ENCODE measurements at places on chromosomes 16 and 17.

DNA sequence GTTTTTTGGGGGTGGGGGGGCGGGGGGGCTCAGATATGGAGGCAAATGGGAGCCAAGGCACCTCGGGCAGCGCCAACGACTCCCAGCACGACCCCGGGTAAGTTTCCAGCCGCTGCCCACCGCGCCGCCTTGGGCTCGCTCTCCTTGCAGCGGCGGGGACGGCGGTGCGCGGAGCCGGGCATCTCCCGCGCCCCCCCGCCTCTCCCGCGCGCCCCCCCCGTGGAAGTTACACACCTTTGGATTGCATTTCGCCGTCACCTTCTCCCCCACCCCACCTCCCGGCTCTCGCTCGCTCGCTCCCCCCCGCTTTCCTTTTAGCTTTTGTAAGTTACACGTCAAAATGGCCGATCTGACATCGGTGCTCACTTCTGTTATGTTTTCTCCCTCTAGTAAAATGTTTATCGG is 387 bp downstream of the MSI2 start:
- DNase-seq, result peak; percentile 19

DNA sequence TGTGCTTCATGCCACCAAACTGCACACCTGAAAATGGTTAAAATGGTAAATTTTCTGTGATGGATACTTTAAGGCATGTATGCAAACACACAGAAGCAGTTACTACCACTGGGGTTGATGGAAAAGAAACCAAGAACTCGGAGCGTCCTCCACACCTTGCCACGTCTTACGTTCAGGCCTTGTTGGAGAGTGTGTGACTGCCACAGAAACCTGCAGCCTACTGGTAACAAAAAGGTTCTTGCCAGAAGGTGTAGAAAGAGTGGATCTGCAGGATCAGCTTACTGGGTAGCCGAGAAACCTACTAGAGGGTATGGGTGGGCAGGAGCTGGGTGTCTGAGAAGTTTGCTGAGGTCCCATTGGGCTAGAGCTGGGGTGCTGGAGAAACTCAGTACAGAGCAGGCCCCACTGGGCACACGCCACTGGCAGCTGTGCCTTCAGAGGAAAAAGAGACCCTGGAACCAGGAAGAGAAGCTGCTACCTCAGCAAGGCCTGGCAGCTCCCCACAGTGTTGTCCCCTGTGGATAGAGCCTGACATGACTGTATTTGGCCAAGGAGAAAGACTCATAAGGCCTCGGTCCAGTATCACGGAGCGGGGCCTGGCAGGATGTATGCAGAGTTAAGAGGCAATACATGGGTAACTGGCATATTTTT is 204.6 kb downstream of the SEC14L1 start:
- DNase-seq, result no peak

DNA sequence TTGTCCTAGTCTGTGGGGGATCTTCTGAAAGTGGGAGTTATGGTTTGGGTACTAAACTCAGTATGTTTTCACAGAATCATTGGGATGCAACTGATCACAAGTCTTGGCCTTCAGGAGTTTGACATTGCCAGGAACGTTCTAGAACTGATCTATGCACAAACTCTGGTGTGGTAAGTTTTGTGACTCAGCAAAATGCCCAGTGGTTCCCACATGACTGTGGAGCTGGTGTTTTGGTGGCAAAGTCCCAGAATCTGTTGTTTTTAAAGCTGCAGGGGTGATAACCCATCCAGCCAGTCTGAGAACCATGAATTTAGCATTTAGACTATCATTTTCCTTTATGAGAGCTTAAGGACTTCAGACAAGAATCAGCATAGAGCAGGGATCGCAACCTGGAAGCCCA is 40.6 kb downstream of the GDE1 start:
- DNase-seq, result no peak

- DNase-seq, result no peak
Observed at GRCh38 chr16:84976644-84977400, 34.5 kb downstream of the ZDHHC7 start.

DNA sequence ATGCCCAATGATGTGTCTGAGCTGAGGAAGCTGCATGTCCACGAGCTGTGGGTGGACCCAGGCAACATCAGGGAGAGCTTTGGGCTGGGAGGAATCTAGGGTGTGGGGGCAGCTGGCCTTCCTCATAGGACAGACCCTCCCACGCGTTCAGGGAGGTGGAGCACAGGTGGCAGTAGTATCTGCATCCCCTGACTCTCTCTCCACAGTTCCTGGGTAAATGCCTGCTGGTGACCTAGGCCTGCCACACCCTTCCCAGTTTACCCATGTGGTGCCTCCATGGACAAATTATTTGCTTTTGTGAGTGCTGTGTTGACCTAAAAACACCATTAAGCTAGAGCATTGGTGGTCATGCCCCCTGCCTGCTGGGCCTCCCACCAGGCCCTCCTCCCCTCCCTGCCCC is 3.2 kb downstream of the HBM start:
- no peak for DNase-seq

GRCh38 chr17:68559316-68559715 is 41.9 kb downstream of the FAM20A start:
- DNase-seq, result no peak

DNA sequence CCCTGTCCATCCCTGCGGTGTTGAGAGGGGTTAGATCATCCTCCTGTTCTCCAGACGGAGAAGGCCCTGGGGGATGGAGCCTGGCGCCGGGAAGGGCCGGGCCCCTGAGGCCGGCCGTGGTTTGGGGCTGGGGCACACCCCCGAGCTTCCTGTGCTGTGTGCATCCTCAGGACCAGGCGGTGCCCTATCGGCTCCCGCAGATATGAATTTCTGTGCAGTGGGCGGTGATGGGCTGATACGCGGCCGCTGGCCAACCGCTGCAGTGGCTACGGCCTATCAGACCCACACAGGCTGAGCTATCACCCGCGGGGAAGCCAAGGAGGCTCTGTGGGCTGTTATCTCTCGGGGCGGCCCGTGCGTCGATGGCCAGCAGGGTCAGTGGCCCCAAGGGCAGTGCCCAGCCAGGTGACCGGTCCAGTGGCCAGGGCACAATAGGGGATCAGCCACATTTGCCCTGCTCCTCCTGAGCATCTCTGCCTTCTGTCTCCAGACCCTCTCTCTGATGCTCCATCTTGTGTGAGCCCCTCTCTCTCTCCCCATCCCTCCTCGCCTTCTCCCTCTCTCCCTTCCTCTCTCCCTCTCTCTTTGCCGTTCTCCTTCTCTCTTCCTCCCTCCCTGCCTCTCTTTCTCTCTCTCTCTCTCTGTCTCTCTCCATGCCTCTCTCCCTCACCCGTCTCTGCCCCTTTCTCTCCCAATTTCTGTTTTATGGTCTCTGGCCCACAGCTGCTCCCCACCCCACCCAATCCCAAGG is 38.7 kb downstream of the ZFPM1 start:
- DNase-seq, result no peak

DNA sequence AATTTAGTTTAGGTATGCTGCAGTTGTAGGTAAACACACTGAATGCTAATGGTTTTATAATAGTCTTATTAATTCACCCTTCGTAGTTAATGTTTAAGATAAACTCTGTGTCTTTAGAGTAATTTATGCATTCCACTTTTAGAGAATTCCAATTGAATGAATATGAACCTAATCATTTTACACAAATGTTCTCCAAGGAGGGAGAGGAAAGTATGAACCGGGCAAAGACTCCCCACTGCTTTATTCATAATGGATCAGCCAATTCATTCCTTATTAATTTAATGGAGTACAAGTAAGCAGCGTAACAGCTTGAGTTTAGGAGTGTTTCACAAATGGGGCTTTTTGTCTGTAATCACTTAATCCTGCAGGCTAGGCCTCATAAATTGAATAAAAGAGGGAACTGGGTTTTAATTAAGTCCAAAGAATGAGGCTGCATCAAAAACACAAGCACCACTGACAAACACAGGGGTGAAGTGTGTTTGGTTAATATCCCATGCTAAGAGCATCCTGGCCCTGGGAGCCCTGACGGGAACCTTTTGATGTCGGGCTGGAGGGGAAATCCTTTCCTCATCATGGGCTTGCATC is 375.7 kb upstream of the DYNLRB2 start:
- no peak for DNase-seq

DNA sequence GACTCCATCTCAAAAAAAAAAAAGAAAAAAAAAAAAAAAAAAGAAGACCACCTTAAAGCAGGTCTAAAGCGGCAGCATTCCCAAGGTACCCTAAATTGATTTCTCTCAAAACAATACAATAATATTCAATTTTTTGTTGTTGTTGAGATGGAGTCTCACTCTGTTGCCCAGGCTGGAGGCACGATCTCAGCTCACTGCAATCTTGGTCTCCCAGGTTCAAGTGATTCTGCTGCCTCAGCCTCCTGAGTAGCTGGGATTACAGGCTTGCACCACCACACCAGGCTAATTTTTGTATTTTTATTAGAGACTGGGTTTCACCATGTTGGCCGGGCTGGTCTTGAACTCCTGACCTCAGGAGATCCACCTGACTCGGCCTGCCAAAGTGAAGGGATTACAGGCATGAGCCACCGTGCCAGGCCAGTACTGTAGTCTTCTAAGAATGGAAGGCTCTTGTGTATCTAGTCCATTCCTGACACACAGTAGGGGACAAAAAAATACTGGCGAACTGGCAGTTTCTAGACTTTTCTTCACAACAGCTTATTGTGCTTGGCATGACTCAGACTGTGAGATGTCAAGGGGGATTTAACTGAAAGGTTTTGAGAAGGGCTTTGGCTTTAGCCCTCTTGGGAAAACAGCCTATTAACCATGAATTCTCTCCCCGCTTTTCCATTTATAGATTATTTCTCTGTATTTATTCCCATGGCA is 17.3 kb downstream of the CDR2 start:
- no peak for DNase-seq

- no peak for DNase-seq
Observed at GRCh38 chr16:6694636-6695035, 638.0 kb upstream of the RBFOX1 start.
